ENCODE measurements at places on chromosomes 5 and 9.

DNA sequence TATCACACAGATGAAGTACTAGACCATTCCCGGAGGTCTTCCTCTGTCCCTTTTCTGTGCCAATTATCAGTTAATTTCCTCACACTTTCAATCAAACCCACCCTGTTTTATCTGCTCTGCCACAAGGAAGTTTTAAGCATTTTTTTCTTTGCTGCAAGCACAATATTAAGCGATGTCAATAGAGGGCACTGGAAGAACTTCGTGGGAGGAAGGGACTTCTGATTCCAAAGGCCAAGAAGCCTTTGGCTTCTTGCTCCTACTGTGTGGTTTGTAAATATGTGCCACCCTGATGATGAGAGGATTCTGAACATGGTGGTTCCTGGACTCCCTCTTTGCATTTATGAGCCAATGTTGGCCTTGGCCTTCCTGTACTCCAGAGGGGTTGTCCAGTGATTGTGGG is 1712.5 kb upstream of the C9orf72 start:
- DNase-seq, result no peak

DNA sequence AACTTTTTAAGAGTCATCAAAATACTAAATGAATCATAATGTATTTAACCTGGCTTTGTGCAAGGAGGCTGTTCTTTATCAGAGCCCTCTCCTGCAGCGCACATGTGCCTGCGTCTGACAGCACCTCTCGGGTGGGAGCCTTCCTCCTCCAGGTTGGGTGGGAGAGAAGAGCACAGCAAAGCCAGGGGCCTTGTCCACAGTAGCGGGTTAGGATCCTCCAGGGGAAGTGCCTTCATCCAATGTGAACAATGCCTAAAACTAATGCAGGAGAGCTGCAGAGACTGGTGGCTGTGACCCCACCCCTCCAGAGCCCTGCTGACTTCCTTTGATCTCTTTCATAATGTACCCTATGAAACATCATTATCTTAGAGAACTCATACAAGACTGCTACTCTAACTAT is 10.2 kb downstream of the UBE2QL1 start:
- DNase-seq, result no peak

- no peak for DNase-seq
Observed at GRCh38 chr9:2624051-2624682, 2.6 kb downstream of the VLDLR start.

GRCh38 chr5:148848393-148849031 is 22.1 kb downstream of the ADRB2 start:
- DNase-seq, result no peak

GRCh38 chr5:127941646-127942045 is 141.9 kb upstream of the SLC12A2 start:
- no peak for DNase-seq

- DNase-seq, result no peak
Observed at GRCh38 chr5:2750758-2751464, 566 bp downstream of the IRX2 start.

DNA sequence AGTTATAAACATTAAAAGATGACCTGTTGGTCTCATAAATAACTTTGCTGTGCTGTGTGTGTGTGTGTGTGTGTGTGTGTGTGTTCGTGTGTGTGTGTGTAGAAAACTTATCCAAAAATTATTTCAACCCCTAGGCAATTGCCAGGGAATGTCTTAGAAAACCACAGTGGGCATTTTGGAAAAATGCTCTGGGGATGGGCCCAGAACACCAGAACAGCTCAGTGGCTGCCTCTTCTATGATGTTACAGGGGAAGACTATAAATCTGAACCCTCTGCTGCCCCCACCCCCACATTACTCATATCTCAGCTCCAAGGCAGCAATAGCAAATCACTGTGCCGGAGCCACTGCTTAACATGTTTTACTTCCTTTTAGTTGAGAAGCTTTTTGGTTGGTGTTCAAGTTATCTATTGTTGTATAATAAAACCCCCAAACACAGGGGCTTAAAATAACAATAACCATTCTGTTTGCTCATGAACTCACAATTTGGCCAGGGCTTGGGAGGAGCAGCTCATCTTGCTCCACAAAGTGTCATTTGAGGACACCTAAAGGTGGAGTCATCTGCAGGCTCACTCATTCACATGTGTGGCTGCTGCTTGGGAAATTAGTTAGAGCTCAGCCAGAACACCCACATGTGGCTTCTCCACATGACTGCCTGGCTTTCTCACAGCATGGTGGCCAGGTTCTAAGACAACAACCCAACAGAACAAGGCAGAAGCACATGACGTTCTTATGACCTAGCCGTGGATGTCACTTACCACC is 40.4 kb downstream of the ACTBL2 start:
- no peak for DNase-seq

DNA sequence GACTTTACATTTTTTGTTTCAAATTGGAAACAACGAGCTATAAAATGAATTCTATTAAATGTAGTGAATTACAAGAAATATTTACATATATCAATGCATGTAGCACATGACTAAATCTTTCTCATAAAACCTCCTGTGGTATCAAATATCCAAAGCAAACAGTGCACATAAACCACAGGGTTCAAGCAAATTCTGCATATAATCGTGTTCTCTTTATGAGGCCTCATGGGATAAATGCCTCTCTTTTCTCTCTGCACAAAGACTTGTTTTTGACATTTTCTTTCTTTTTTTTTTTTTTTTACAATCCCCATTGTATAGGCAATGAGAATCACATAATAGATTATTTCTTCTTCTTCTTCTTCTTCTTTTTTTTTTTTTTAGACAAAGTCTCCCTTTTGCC is 1117.2 kb upstream of the DMAC1 start:
- no peak for DNase-seq

- DNase-seq, result peak; percentile 39
Observed at GRCh38 chr5:174327317-174327864, 281.9 kb downstream of the NSG2 start.

DNA sequence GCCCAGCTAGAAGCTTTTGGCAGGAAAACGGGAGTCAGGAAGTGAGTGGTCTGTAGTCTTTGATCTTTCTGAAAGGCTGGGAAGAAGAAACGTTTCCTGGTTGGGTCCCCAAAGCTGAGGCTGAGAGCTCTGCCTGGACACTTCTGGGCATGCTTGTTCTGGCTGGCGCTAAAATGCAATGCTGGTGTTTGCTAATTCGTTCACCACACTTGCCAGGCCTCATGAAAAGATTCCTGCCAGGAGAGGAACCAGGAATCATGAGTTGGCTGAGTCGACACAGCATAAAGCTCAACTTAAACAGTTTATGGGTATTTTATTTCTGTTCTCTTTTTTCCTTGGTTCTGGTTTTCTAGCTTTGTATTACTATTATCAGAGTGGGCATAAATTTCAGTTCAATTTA is 10.7 kb upstream of the PTGR1 start:
- DNase-seq, result no peak

- DNase-seq, result peak; percentile 5
Observed at GRCh38 chr5:94849821-94850736, 231.6 kb downstream of the SLF1 start.
